ENCODE measurements at places on chromosomes 2 and 18.

GRCh38 chr2:221708902-221709301 is 136.8 kb upstream of the EPHA4 start:
- DNase-seq, result no peak

- DNase-seq, result no peak
Observed at GRCh38 chr18:47595831-47596501, 334.5 kb downstream of the SMAD2 start.

GRCh38 chr2:198325359-198325758 is 521.0 kb downstream of the PLCL1 start:
- no peak for DNase-seq

- no peak for DNase-seq
Observed at GRCh38 chr2:191245869-191246531, 796 bp downstream of the MYO1B start.

GRCh38 chr2:121019071-121019470 is 265.9 kb downstream of the TFCP2L1 start:
- no peak for DNase-seq

DNA sequence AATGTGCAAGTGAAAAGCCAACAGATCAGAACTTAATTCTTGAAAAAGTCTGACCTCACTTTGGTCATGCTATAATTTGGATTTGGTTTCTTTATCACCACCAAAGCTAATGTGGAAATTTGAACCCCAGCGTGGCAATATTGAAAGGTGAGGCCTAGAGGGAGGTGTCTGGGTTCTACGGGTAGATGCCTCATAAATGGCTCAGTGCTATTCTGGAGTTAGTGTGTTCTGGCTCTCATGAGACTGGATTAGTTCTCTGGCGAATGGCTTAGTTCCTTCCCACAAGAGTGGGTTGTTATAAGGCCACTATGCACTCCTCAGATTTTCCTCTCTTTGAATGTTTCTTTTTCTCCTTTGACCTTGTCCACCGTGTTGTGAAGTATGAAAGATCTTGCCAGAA is 22.3 kb downstream of the ORC4 start:
- no peak for DNase-seq

- DNase-seq, result no peak
Observed at GRCh38 chr2:108594132-108594981, 60.1 kb downstream of the LIMS1 start.

DNA sequence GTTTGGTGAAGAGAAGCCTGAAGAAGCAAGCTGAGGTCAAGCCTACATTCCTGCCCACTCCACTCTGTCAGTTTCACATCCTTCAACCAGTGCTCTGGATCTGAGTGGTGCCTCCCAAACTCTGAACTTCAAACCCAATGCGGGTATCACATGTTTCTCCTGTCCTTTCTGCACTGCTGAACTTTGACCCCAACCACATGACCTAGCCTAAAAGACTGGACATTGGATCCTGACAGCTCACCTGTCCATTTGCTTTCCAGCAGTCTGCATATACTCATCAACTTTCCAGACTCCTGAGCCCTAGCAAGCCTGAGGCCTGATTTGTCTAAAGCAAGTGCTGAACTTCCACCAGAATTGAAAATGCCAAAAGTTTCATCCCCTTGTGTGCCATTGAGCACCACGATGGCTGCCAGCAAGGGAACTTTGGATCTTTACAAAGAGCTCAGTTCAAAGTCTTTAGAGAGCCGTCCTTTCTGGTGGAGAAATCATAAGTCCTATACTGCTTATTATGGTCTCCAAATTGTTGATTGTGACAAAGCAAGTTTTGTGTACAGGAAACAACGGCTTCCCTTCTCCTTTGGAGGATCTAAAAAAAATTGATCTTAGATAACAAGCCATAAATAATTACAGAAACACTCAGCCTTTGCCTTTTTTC is 37.6 kb upstream of the ITGA6 start:
- no peak for DNase-seq

DNA sequence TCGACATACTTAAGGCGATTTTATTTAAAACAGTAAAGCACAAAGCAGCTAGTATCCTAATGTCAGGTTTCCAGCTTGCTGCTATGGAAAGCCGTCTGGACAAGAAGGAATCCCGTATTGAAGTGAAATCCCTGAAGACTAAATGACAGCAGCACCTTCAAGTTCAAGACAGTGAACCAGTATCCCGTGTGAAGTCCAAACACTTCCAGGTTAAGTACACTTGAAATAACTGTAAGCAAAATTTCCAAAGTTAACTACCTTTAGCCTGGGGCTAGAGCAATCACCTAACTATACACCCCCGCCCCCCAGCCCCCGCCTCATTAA is 1.2 kb downstream of the MBOAT2 start:
- no peak for DNase-seq

- no peak for DNase-seq
Observed at GRCh38 chr2:18154812-18155211, 276.3 kb downstream of the KCNS3 start.

GRCh38 chr18:58152216-58152615 is 108.2 kb downstream of the NEDD4L start:
- no peak for DNase-seq

- DNase-seq, result no peak
Observed at GRCh38 chr18:78773819-78774218, 205.8 kb upstream of the SALL3 start.

- DNase-seq, result no peak
Observed at GRCh38 chr2:117980783-117981676, 32.8 kb downstream of the CCDC93 start.

- DNase-seq, result no peak
Observed at GRCh38 chr2:48065096-48065495, 158.8 kb upstream of the FBXO11 start.

DNA sequence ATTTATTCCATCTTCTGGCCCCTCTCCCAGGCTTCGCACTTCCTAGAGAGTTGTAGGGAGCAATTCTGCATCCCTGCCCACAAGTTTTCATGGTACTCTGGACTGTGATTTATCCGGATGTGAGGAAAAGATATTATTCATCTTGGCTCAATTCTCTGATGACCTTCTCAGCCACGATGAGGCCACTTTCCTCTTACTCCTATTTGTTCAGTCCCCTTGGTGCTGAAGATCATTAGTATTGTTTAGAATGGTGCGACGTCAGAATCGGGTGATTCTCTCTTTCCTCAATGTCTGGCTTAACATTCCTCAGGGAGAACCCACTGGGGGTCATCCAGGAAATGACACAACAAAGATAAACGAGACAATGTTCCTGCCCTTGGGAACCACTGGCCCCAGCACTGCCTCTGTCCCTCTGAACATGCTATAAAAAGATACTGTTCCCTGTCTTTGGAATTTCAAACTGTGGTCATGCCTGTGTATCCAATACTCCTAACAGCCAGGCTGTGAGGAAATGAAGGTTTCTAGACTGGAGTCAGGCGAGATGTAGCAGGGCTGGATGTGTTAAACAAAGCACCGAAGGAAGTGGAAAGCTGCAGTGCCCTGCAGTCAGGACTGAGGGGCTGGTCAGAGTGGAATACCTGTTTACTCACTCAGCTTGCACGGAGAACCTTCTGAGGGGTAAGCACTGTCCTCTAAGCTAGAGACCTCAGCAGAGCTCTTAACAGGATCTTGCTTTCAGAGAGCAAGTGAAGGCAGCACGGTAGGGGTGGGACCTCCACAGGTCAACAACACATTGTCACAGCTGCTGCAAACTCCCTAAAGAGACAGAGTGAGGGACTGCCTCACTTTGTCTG is 12.9 kb upstream of the GLI2 start:
- DNase-seq, result no peak

GRCh38 chr18:67400502-67401117 is 115.9 kb downstream of the DSEL start:
- DNase-seq, result no peak

DNA sequence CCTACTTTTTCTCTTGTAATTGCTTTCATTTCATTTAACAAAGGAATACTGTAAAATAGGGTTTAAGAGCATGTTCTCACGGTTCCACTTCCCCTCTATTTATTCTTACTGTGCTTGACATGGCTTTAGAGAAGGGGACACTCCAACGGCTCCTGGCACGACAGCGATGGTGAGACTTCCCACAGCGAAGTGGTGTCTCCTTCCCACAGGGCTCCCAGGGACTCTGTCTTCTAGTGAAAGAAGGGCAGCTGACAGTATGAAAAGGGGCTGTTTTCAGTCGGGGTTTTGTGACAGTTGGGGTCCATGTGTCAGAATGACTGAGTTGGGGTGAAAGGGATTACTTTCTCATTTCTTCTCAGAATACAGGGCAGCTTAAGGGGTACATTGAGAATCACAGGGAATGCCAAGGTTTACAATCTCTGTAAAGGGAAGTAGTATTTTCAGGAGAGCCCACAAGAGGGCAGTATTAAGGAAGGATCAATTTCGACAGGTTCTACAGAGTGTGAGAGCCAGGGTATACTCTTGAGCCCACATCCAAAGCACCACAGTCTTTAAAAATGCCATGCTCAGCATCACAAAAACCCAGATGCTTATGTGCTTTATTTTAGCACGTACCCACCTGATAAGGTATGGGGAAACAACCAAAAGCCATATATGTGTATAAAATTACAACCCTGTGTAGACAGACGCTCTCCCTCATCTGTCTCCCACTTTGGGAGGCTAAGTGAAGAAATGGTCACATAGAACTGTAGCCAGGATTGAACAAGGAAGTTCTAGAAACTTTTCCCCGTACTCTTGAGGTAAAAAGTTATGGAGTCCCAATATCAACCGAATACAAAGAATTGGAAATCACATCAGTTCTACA is 31.3 kb upstream of the RAPGEF4 start:
- no peak for DNase-seq

GRCh38 chr2:170885130-170885791 is 43.8 kb upstream of the GORASP2 start:
- DNase-seq, result no peak

Data from CMK (cell line).